Transverse colon (tissue), 4 donors: ENCODE measurements at places on chromosomes 2 and 18. TPM values are rescaled to one million over a fixed set of nuclear protein-coding genes. Genes with fewer than 3 reads are reported as not detected.

CXCR2 gene
- not detected for total RNA-seq

DSG4 gene
- not detected for total RNA-seq

RALBP1 gene
- total RNA-seq: 34.2 TPM

RAB17 gene
- 25.1 TPM for total RNA-seq

PDE1A gene
- total RNA-seq: 4.4 TPM

NAT8 gene
- 4.6 TPM for total RNA-seq

DAW1 gene
- total RNA-seq: not detected

UPP2 gene
- total RNA-seq: not detected

TMEM163 gene
- not detected for total RNA-seq

HMSD gene
- total RNA-seq: not detected
